Stimulated activated CD4-positive, alpha-beta T cell treated with anti-CD3 and anti-CD28 coated beads, Interleukin-2, amount 100 ng/mL, for 24 hours (primary cell): ENCODE measurements at places on chromosomes 3 and 15.

GRCh38 chr15:51382787-51383186 lies 41.3 kb downstream of the GLDN start:
- no peak for DNase-seq

DNA sequence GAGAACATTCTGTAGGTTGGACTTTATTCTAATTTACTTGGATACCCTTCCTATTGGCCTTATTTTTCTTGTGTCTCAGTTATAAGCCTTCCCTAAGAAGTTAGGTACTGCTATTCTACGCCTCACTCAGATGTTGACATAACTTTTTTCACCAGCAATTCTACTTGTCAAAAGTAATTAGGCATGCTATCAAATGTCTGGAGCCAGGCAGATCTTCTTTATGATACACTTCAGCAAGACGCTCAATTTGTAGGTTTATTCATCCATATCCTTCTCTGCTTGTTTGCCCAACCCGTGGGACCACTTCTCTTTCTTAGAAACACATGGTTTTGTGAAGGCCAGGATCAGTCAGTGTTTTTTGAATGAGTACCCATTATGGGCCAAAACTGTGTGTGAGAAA lies 36.2 kb upstream of the COL8A1 start:
- DNase-seq: no peak

- no peak for DNase-seq
Observed at GRCh38 chr15:85047271-85047948, 65.8 kb downstream of the PDE8A start.

GRCh38 chr15:79956354-79956939 lies 14.5 kb downstream of the BCL2A1 start:
- no peak for DNase-seq
